ENCODE measurements at places on chromosomes 4 and X.

DNA sequence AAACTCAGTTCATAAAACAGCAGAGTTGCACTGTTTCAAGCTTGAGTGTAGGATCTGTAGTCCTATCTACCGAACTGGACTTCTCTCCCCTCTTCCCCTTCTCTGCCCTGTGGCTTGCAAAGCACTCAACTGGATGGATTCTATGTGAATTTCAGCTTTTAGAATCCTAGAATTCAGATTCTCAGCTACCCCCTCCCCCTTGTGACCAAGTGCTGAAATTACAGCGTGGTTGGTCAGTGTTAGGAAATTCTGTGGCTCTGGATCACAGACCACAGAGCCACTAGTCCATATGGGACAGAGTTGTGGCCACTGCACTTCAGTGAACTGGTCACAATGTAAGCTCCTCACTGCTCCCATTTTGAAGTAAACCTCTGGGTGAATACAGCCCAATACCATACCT is 64.6 kb upstream of the TRPC5 start:
- DNase-seq: no peak

GRCh38 chr4:40540800-40541199 is 88.9 kb downstream of the RBM47 start:
- no peak for DNase-seq

DNA sequence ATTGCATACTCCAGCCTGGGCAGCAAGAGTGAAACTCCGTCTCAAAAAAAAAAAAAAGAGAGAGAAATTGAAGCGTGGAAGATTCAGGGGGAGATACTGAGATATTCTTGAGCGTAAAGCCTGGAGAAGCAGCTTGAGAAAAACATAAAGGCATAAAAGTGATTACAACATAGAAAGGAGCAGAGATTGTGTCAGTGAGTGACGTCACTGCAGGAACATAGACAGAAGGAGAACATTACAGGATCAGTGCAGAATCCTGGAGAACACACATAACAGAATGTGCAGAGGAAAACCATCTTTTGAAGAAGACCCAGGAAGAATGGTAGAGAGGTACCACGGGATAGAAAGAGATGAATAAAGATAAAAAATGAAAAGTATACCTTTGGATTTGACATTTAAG is 147.0 kb downstream of the APBB2 start:
- no peak for DNase-seq

- DNase-seq: no peak
Measured at GRCh38 chr4:55866290-55866907, 13.0 kb downstream of the EXOC1 start.

- no peak for DNase-seq
Measured at GRCh38 chr4:20623939-20624338, 76.3 kb upstream of the PACRGL start.

DNA sequence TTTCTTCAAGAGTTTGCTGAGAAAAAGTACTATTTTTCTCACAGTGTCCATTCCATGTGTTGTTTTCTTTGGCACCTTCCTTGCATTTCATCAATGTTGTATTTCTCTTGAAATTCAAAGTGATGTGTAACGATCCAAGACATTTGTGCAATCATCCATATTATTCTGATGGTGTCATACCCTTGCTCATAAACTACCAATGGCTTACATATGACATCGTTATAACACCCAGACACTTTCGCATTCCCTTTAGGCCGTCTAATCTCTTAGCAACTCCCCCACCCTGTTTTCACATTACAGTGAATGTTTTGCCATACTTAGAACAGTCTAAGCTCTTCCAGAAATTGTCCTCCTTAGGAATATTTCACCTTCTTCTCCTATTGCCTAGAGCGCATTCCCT is 1779.0 kb downstream of the PCDH7 start:
- no peak for DNase-seq

- DNase-seq: no peak
Measured at GRCh38 chrX:112865464-112866025, 24.9 kb upstream of the AMOT start.

DNA sequence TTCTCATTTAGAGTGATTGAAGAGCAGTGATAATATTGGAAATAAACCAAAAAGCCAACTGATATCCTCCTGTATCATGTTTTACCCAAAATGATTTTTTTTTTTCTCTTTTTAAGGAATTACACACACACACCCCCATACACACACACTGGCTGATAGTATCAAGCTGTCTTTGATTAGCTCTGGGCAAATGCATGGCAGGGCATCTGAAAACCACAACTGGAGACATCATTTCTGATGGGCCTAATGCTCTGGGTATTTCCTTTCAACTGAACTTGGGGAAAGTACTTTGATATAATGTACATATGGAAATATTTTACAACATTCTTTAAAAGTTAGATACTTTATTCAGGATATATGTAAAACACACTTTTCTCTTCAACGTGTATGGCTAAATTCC is 14.2 kb upstream of the OSTC start:
- no peak for DNase-seq

DNA sequence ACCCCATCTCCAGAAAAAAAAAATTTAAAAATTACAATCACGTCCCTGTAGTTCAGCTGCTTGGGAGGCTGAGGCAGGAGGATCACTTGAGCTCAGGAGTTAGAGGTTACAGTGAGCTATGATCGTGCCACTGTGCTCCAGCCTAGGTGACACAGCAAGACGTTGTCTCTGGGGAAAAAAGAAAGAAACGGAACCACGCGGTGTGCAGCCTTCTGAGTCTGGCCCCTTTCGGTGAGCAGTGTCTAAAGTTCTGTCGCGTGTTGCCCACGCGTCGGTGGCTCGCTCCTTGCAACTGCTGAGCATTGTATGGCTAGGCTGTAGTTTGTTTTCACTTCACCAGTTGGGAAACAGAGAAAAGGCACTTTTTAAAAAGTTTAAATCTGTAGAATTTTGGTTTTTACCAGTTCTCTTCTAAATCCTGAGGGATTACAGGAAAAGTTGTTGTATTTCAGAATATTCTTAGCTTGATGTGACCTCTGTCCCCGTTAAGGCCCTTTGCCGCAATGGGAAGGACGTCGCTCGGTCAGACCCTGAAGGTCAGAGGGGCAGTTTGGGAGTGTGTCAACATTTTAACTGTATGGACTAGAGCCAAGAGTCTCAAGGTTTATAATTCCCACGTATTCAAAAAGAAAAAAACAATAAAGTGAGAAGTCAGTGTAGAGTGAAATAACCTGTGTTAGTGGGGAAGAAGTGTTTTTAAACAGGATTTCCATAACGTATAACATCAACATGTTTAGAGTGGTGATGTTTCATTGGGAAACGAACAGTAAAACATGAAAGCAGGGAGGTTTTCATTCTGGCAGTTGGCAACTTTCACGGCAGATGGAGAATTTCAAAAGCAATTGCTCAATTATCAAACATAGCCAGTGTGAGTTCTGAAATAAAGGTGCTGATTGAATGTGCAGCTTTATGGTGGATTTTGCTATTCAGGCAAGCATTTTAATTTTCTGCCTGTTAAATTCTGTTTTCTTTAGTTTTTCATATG is 45.8 kb upstream of the MSANTD1 start:
- DNase-seq: no peak

DNA sequence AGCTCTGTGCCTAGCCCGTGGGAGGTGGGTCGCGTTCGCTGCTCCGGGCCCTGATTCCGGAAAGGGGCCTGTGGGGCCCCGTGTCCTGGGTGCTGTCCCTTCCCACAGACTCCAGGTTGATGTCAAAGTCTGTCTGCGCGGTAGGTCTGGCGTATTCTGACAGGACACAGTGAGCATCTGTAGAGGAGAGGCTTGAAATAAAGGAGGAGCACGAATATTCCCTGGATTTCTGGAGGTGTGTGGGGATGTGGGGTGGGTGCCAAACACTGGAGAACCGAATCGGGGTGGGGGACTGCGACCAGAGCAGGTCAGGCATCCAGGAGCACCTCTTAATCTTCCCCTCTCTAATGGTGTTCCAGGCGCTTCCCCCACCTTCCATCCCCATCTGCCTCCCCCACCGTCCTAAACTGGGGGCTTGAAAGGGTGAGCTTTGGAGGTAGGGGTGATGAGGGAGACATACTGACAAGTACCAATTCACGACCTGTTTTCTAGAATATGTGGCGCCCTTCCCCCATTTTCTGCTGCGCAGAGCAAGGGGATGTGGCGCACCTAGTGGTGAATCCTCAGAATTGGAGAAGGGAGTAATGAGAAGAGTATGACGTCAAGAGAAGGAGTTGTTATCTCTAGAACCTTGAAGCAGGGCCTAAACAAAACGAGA is 877 bp downstream of the GPRASP1 start:
- DNase-seq: no peak

DNA sequence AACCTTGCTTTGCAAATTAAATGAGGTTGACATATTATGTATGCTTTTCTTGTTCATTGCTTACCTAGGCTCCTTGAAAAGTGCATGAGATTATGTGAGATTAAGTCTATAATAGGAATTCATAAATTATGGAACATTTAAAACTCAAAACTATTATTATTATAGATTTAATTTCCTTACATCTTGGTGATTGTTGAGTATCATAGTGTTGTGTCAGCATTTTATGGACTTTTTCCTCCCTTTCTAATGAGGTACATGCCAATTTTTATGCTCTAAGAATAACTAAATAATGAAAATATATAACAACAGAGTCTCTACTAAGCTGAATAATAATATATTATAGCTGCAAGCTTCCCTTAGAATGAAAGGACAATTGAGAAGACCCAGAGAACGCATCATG is 848.8 kb upstream of the AADAT start:
- no peak for DNase-seq

DNA sequence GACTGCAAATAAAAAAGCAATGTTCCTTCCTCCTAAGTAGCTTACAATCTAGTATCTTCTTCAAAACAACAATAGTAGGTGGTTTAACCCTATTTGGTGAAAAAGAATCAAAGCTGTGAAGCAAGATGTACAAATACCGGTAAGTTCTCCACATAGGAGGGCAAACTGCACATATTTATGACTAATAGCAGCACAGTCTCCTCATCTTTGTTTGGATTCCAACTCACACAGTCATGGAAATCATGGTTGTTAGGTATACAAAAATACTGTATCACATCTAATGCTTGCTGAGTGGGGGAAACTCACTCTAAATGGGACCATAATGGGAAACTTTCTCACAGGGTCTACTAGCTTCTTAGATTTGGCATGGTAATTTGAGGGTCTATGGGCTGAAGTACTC is 597.2 kb downstream of the INPP4B start:
- no peak for DNase-seq

- no peak for DNase-seq
Measured at GRCh38 chr4:187996502-187997177, 1.1 kb downstream of the ZFP42 start.

DNA sequence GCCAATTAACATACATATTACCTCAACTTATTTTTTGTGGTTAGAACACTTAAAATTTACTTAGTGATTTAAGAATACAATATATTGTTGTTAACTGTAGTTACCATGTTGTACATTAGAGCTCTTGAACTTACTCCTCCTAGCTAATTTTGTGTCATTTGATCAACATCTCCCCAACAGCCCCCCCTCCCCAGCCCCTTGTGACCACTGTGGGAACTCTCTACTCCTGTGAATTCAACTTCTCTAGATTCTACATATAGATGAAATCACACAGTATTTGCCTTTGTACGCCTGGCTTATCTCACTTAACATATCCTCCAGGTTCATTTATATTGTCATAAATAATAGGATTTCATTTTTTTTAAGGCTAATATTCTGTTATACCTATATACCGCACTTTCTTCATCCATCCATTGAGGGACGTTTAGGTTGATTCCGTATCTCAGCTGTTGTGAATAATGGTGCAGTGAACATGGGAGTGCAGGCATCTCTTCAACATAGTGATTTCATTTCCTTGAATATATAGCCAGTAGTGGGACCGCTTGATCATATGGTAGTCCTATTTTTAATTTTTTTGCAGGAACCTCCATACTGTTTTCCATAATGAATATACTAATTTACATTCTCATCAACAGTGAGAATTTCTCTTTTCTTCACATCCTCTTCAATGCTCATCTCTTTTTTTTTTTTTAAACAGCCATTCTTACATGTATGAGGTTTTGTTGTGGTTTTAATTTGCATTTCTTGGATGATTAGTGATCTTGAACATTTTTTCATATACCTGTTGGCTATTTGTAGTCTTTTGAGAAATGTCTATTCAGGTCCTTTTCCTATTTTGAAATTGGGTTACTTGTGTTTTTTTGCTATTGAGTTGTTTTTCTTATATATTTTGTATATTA is 66.8 kb downstream of the RAPGEF2 start:
- no peak for DNase-seq

DNA sequence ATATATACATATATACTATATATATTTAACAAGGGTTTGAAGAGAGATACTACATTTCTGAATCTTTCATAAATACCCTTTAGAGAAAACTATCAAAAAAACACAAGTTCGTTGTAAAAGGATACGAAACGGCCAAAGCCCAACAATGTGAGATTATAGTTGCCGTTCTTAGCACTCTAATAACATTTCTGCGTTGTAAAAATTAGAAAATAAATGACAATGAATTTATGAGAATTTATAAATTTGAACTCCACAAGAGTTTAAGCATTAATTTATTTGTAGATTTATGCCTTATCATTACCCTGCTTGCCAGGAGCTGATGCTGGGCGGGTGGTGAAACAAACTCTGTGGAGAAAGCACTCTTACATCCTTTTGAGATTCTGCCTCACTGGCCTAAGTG is 1.1 kb downstream of the WDR17 start:
- no peak for DNase-seq

- no peak for DNase-seq
Measured at GRCh38 chrX:110698696-110699095, 96.9 kb downstream of the CHRDL1 start.

DNA sequence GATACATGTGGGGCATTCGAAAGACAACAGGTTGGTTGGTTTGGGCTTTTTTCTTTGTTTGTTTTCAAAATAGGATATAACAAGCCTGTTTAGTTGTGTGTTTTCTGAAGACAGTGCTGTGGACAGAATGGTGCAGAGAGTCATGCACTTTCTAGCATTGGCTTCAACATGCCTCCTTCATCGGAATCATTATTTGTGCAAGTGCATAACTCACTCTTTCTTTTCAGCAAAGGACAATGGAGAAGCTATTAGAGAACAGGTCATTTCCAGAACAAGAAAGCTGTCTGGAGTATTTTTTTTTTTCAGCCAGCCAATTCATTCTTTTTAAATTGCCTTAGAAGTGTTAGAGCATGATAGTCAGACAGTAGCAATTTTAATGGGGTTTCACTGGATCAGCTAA is 225.8 kb downstream of the STK32B start:
- no peak for DNase-seq

DNA sequence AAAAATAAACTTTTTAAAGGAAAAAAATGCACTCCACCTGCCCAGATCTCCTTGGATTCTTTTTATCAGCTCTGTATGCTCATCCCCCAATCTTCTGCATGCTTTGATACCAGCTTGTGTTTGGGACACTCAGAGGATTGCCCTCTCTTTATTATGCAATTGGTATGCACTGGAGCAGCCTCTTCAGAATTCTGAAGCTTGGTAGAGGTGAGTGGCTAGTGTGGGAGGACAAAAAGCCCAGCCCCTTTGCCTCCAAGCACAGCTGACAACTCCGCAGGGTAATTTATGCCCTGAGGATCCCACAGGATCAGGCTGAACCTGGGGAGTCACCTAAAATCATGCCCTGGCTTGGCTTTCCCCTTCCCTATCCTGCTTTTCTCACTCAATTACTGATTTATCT is 16.7 kb downstream of the IL21 start:
- no peak for DNase-seq
